ENCODE measurements at places on chromosomes 6 and 20.

DNA sequence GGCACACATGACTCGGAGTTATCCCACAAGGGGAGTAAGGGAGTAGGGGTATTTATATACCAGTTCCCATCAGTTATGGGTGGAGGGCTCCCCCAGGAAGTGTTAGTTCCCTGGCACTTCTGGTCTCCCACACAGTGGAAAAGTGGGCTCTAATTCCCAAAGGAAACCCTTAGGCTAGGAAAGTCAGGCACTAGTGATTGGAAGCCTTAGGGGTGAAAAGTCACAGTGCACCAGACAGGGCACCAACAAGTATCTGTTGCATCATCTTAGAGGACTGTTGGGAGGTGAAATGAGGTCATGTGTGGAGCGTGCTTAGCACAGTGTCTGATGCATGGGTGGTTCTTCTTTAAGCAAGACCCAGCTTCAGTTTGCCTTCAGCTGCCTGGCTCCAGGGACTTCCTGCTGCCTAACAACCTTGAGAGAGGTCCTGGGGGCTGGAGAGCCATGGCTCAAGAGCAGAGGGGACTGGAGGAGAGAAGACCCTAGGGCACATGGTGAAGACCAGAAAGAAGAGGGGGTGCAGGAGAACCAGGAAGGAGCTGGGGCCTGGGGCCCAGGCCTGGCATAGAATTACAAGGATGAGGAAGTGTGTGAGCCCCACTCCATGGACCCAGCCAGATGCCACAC lies 7.5 kb upstream of the FOXP4 start:
- peaks cover 11% of the 10 kb centered on the region for H3K4me1 ChIP-seq
- peaks cover 10% of the 10 kb centered on the region for H3K27me3 ChIP-seq
- no peak overlapping the region for H3K4me3 ChIP-seq
- no peak overlapping the region for H3K27ac ChIP-seq

- no peak overlapping the region for H3K27ac ChIP-seq
- H3K36me3 ChIP-seq: no peaks in the 10 kb centered on the region
- H3K27me3 ChIP-seq: peaks cover 20% of the 10 kb centered on the region
These were observed 25.0 kb downstream of the KCNB1 start for GRCh38 chr20:49457444-49457843.

GRCh38 chr6:95127261-95127660 lies 450.1 kb upstream of the MANEA start:
- no peak overlapping the region for H3K27ac ChIP-seq
- H3K4me1 ChIP-seq: no peaks in the 10 kb centered on the region
- H3K4me3 ChIP-seq: no peak overlapping the region
- no peak for DNase-seq
- no peaks in the 10 kb centered on the region for H3K27me3 ChIP-seq

- H3K4me1 ChIP-seq: peaks cover 7% of the 10 kb centered on the region
- H3K36me3 ChIP-seq: no peaks in the 10 kb centered on the region
- DNase-seq: peak; percentile 74
- H3K27me3 ChIP-seq: peaks cover 43% of the 10 kb centered on the region
- peak overlapping the region; percentile 59 for H3K4me3 ChIP-seq
These were observed 92.7 kb upstream of the SIRPA start for GRCh38 chr20:1802385-1803060.

- no peaks in the 10 kb centered on the region for H3K27me3 ChIP-seq
- H3K27ac ChIP-seq: peak overlapping the region; percentile 94
- H3K4me1 ChIP-seq: peaks cover 41% of the 10 kb centered on the region
These were observed 25.3 kb downstream of the TBC1D7 start for GRCh38 chr6:13302751-13303667.

GRCh38 chr20:4082406-4083097 lies 67.2 kb upstream of the RNF24 start:
- H3K27ac ChIP-seq: peak overlapping the region; percentile 87
- H3K27me3 ChIP-seq: peaks cover 5% of the 10 kb centered on the region
- peak; percentile 69 for DNase-seq
- H3K36me3 ChIP-seq: peaks cover 6% of the 10 kb centered on the region
- peak overlapping the region; percentile 9 for H3K4me3 ChIP-seq

GRCh38 chr6:47698342-47698787 lies at the start of gene ADGRF4:
TSS of gene ADGRF4 (plus strand) at chr6:47698580. CDS start at chr6:47707246, 8,666 bp downstream.
- H3K4me1 ChIP-seq: no peaks in the 10 kb centered on the region
- H3K27ac ChIP-seq: no peak within 1 kb of the TSS
- H3K36me3 ChIP-seq: no peaks in the 10 kb centered on the region

GRCh38 chr6:105835373-105835772 lies 250.8 kb upstream of the PRDM1 start:
- no peak overlapping the region for H3K27ac ChIP-seq
- H3K4me3 ChIP-seq: no peak overlapping the region
- H3K36me3 ChIP-seq: no peaks in the 10 kb centered on the region

DNA sequence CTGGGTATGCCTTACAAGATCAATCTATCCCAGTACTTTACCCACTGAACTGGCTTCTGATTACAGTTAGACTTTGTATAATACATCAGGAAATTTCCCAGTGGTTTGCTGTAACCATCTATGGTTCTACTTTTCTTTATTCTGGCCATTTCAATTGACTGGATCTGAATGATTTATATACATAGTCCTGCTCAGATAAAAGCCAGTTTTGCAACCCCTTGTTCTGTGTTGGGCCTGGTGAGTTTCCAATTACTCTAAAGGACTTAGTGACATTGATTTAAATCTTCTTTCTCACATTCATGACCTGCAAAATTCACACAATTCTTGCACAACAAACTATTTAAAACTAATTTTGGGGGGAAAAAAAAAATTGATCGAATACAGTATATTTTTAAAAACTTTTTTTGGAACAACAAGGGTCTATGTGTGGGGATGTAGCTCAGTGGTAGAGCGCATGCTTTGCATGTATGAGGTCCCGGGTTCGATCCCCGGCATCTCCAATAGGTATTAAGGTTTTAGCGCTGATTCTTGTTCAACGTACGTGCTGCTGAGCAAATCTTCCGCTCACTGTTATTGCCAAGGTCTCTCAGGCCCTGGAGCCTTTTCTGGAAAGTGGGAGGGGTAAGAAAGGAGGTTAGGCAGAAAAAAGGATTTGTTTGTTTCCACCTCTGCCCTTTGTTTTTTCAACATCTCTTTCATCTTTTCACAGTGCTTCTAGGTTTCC lies 117.5 kb downstream of the GPX5 start:
- H3K4me1 ChIP-seq: peaks cover under 1% of the 10 kb centered on the region
- peak; percentile 75 for DNase-seq
- peaks cover 31% of the 10 kb centered on the region for H3K27me3 ChIP-seq
- no peaks in the 10 kb centered on the region for H3K36me3 ChIP-seq
- no peak overlapping the region for H3K27ac ChIP-seq
- peak overlapping the region; percentile 34 for H3K4me3 ChIP-seq

DNA sequence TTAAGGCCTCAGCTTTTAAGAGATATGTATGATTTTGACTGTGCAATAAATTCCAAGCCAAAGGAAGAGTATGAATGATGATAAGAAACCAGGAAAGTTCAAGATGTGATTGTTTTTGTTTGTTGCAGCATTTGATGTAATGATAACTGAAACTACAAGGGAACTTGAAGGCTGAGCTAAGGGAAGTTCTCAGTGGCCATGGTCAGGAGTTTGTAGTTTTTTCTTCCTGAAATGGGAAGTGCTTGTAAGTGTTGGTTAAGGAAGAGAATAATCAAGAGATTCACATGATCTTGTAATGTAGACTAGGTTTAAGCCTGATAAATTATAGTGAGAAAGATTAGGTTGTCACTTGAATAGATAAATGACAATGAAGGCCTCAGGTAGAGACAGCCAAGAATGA lies 53.4 kb downstream of the PTCHD4 start:
- peaks cover 5% of the 10 kb centered on the region for H3K27me3 ChIP-seq
- H3K36me3 ChIP-seq: no peaks in the 10 kb centered on the region
- H3K4me3 ChIP-seq: no peak overlapping the region
- H3K27ac ChIP-seq: no peak overlapping the region

All from activated CD4-positive, alpha-beta T cell treated with anti-CD3 and anti-CD28 coated beads for 36 hours (primary cell).